ENCODE measurements at places on chromosomes 13 and 19.

DNA sequence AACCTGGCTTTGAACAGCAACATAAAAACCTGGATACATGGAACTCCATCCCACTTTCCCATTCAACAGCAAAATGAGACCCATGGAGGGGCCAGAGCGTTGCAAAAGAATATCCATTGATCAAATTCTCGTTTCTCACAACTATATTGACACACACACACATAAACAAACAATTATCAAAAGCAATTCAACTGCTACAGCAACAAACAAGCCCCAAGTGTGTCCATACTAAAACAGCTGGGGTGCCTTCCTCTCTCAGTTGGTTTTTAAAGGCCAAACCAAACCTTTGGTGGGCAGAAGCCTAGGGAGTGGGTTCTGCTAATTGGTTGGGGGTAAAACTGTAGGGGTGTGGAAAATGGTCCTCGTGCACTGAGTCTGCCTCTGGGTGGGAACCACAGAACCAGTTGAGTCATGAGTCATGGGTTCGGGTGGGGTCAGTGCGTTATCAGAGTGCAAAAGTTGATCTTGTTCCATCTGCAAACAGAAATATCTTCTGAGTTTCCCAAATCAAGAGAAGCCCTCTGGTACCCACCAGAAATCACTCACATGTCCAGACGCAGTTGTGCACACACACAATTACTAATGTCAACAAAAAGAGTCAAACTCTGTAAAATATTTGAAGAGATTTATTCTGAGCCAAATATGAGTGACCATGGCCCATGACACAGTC lies 18.5 kb downstream of the GPR42 start:
- no peak for DNase-seq

DNA sequence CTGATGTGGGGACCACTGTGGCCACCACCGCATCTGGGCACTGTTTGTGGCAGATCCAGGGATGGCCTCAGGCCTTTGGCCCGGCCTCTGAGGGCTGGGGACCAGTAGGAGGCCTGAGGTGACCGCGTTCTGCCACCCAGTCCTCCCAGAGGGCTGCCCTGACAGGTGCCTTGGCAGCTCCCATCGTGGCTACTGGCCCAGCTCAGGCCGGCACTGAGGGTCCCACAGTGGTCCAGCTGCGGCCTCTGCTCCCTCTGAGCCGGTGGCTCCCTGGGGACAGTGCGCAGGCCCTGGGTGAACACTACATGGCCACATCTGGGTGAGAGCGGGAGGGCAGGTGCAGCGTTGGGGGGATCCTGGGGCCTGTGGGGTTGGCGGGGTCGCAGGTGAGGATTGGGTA lies 61.9 kb downstream of the KDM4B start:
- no peak for DNase-seq

DNA sequence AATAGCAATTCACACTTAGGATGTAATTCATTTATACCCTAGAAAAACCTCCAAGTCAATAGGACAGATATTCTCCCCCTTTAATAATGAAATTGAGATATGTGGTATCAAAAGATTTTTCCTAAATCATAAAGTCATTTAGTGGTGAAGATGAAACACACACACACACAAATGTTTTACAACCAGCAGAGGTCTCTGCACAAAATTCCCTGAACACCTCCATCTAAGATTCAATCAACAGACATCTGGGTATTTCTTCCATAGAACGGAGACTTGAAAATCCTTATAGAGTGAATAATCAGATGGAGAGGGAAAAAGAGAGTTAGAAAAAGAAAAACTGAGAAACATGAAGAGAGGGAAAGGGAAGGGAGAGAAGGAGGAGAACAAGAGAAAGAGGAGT lies 52.8 kb downstream of the MYCBP2 start:
- DNase-seq = no peak

DNA sequence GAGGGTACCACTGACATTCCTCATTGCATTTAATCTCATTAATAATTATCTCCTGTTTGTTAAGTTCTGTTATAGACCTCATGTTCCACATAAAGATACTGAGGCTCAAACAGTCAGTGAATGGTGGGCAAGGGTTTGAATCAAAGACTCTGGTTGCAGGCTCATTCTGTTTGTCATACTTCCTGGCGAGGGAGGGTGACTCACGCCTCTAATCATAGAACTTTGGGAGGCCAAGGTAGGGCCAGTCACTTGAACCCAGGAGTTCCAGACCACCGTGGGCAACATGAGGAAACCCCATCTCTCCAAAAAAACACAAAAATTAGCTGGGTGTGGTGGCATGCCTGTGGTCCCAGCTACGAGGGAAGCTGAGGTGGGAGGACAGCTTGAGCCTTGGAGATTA lies 220.7 kb upstream of the MIR17HG start:
- no peak for DNase-seq

GRCh38 chr13:110265682-110266430 lies 41.1 kb downstream of the COL4A1 start:
- DNase-seq = no peak

DNA sequence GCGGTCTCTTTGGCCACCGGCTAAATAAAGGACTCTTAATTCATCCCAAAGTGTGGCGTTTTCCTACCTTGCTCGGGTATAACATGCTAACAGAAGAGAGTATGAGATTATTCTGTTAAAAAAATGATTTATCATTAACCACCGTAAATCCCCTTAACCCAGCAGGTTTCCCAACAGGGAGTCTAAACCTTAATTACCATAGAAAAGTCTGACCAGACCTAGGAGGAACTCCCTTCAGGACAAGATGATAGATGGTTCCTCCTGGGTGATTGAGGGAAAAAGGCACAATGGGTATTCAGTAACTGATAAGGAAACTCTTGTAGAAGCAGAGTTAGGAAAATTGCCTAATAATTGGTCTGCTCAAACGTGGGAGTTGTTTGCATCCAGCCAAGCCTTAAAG lies 193.7 kb downstream of the ZNF737 start:
- no peak for DNase-seq

DNA sequence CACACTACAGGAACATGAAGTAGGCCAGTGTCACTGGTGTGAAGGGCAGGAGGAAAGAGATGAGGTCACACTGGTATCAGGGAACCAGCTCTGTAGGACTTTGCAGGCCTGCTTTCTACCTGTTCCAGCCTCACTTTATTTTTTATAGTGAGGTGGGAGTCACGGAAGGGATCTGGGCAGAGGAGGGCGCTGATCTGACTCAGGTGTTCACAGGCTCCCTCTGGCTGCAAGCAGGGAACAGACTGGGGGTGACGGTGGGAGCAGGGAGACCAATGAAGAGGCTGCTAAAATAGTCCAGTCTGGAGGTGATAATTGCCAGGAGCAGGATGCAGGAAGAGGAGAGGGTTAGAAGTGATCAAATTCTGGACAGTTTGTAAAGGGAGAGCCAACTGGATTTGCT lies 2.8 kb downstream of the THAP8 start:
- no peak for DNase-seq

DNA sequence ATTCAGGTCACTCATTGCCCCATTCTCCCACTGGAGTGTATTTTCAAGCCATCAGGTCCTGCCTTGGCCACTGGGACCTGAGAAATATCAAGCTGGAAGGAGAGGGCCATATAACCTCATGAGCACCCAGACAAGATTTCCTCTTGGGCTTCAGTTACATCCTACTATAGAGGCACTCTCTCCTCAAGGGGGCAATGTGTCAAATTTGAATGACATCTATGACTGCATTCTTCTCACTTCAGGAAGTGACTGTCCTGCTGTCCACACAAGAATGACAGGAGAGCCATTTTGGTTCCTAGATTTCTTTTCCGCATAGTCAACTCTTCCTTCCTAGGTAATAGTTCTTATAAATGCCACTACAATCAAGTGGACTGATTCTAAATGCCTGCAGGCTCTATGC lies 416.2 kb downstream of the DIAPH3 start:
- DNase-seq = peak; percentile 52

- no peak for DNase-seq
These were observed 24.5 kb downstream of the TMED1 start for GRCh38 chr19:10811391-10812111.

DNA sequence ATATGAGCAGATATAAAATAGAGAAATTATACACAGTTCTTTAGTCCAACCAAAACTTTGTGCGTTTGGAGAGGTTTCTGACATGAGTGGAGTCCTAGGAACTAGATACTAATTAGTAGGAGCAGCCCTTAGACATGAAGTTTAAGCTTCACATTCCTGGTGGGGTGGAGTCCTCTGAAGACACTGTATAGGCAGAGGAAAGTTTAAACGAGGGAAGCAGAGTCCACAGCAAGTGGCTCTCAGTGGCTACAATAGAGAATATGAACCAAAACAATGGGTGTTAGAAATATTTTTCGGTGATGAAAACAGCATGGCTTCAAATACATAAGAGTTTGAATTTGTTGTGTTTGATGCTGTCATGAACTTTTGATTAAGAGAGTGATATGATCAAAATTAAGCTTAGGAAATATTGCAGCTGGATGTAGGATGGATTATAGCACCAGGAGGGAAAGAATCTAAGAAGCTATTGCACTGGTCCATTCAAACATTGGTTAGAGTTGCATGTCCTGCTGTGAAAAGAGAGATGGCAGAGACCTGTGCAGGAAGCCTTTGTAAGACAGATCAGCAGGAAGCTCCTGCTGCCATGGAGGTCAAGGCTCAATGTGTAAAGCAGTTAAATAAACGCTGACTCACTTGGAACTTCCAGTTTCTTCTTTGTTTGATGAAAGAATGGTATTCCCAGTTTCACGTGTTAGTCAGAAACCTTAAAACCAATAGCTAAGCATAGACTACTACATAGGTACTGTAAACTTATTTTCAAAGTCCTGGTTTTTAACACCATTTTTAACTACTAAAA lies 175.2 kb downstream of the TDRD3 start:
- no peak for DNase-seq

GRCh38 chr19:35342430-35342829 lies 5.3 kb upstream of the FFAR1 start:
- DNase-seq = no peak

- DNase-seq = no peak
These were observed 389.3 kb upstream of the PCDH9 start for GRCh38 chr13:67619351-67619994.

DNA sequence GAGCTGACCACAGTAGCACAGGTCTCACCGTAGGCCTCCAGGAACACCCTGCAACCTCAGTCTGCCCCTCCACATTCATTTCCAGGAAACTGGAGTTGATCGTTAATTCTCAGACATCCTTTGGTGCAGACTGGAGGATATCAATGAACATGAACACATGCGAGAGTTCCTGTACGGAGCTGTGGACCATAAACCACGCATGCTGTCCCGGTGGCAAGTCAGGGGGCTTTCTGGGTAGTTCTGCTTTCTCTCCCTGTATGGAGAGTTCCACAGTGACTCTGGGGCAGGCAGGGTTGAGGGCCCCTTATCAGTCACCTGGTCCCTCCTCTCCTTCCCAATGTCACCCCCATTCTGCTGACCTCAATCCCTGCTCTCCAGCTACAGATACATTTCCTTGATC lies 55.5 kb upstream of the URI1 start:
- no peak for DNase-seq
